ENCODE measurements at places on chromosomes 7 and 10.

- DNase-seq: peak; percentile 43
These were observed 553 bp upstream of the ADD3 start for GRCh38 chr10:110007161-110007700.

DNA sequence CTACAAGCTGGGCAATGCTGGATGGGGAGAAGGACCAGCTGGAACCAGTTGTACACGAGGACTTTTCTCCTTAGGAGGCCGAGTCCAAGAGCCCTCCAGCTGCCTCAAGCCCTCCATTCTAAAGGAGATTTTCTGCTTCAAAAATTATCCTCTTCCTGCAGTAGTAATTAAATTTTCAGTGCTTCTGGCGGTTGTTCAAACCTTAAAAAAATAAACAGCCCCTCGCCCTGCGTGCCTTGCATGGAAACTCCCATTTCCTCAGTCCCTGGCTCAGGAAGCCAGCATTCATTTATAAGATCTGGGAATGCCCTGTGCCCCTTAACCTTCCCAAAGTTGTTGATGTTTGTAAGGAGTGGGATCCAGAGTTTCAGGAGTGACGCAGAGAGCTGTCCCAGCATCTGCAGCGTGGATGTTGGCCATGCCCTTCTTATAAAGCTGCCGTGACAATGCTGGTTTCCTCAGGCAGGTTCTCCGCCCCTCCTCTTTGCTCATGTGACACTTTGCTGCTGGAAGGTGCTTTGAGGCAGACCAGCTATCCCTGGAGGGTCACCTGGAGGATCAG lies 24.0 kb upstream of the ACTR3B start:
- DNase-seq: no peak

GRCh38 chr7:293681-294439 lies 3.9 kb downstream of the FOXL3 start:
- DNase-seq: no peak

DNA sequence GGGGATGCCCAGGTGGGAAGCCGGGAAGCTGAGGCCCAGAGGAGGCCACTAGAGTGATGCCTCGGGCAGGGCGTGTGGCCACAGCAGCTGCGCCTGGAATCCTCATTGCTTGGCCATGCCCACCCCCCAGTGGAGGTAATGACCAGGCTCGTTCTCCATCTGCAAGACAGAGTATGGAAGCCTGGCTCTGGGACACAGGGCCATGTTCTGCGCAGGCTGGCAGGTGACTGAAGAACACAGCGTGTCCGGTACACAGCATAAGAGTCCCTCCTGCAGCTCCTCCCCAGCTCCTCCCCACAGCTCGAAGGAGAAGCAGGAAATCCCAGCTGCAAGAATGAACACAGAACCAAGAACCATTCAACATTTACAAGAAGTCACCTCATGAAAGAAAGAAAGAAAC lies 64.8 kb downstream of the SMURF1 start:
- no peak for DNase-seq

DNA sequence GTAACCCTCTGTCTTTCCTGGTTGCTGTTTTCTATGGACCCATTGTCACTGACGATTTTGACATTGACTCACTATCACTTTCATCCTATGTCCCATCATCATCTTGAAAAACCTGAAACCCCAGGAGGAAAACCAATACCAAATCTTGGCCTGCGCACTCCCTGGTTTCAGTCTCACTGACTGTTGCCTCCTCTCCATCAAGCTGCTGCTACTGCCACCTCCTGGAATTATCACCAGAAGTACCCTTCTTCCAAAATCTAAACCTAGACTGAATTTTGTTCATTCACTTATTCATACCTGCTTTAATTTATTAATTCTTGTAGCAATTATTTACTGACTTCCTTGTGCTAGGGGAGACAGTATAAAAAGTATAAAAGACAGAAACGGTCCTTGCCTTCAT lies 44.5 kb upstream of the ACBD5 start:
- peak; percentile 1 for DNase-seq

Measured in HTR-8/SVneo (cell line).